ENCODE measurements at places on chromosomes 6 and 20.

GRCh38 chr6:15408008-15408407 is 162.1 kb downstream of the JARID2 start:
- DNase-seq, result no peak

DNA sequence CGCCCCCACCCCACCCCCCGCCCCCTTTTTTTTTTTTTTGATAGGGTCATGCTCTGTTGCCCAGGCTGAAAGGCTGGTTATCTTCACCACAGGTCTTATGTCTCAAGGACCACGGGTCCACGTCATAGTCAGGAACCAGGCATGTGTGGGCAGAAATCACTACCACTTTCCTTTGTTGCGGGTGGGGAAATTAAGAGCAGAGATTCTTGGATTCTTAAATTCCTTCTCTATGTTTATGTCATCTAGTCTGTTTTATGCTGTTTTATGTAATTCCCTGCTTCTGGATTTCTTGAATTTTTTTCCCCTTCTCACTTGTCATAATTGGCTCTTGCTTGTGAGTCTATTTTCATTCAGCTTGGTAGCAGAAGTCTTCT is 25.8 kb upstream of the PLCG1 start:
- no peak for DNase-seq

DNA sequence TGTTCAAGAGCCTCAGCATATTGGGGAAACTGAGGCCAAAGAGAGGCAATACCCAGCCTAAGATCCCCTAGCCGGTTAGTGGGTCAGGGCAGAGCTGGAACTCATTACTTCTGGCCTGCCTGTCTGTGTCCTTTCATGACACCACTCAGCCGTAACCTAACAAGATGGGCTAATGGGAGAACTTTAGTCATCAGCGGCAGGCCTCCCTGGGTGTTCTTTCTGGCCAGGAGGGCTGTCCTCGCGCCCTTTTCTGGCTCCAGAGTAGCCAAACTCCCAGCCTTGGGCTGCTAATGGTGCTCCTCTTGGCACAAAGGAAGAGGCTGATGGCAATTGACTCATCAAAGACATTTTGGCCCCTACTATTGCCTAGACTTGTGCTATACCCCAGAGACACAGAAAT is 76.6 kb downstream of the NCR2 start:
- DNase-seq, result no peak

GRCh38 chr20:3669710-3670367 is 6.6 kb upstream of the GFRA4 start:
- no peak for DNase-seq

DNA sequence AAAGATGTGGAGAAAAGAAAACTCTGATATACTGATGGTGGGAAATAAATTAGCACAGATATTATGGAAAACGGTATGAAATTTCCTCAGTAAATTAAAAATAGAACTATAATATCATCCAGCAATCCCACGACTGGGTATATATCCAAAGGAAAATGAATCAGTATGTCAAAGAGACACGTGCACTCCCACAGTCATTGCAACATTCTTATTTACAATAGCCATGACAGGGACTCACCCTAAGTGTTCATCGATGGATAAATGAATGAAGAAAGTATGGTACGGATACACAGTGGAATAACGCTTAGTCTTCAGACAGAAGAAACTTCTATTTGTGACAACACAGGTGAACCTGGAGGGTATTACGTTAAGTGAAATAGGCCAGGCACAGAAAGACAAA is 5.7 kb upstream of the ADTRP start:
- DNase-seq, result no peak

DNA sequence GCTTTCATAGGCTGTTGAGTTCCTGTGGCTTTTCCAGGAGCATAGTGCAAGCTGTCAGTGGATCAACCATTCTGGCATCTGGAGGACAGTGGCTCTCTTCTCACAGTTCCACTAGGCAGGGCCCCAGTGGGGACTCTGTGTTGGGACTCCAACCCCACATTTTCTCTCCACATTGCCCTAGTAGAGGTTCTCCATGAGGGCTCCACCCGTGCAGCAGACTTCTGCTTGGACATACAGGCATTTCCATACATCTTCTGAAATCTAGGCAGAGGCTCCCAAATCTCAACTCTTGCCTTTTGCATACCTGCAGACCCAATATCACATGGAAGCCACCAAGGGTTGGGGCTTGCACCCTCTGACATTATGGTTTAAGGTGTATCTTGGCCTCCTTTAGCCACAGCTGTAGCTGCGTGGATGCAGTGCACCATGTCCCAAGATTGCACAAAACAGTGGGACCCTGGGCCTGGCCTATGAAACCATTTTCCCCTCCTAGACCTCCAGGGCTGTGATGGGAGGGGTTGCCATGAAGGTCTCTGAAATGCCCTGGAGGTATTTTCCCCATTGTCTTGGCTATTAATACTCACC is 645.9 kb upstream of the CITED2 start:
- DNase-seq, result no peak

DNA sequence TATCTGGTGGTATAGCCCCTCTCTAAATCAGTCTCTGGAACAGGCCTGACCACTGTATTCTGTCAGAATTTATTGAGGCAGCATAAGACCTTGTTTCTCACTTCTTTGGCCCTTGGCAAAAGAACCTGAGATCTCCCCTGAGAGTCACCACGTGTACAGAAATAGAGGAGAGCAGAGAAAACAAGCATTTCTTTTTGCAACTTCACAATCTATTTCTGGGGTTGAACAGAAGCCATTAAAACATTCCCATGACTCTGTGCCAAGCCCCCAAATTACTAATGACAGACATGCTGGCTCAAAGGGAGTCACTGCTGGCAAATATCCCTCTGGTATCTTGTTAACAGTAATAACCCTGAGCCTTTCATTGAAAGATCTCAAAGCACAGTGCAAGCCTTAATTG is 395.3 kb downstream of the MAFB start:
- DNase-seq, result no peak

- DNase-seq, result no peak
Measured at GRCh38 chr6:115838763-115839401, 221.8 kb downstream of the FRK start.

DNA sequence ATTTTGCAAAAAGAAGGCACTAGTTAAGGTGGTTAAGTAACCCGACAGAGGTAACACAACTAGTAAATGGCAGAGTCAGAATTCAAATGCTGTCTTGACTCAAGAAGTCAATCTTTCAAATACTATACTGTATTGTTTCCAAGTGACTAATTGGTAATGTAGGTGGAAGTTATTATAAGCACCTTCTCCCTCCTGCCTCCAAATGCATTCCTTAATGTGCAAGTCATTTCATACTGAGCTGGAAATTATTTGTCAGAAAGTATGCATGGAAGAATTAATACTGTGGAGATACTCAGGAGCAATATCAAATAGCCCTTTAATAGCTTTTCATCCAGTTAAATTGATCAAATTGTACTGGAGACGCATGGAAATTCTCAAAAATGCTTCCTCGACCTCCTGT is 579.1 kb downstream of the DOK5 start:
- no peak for DNase-seq

DNA sequence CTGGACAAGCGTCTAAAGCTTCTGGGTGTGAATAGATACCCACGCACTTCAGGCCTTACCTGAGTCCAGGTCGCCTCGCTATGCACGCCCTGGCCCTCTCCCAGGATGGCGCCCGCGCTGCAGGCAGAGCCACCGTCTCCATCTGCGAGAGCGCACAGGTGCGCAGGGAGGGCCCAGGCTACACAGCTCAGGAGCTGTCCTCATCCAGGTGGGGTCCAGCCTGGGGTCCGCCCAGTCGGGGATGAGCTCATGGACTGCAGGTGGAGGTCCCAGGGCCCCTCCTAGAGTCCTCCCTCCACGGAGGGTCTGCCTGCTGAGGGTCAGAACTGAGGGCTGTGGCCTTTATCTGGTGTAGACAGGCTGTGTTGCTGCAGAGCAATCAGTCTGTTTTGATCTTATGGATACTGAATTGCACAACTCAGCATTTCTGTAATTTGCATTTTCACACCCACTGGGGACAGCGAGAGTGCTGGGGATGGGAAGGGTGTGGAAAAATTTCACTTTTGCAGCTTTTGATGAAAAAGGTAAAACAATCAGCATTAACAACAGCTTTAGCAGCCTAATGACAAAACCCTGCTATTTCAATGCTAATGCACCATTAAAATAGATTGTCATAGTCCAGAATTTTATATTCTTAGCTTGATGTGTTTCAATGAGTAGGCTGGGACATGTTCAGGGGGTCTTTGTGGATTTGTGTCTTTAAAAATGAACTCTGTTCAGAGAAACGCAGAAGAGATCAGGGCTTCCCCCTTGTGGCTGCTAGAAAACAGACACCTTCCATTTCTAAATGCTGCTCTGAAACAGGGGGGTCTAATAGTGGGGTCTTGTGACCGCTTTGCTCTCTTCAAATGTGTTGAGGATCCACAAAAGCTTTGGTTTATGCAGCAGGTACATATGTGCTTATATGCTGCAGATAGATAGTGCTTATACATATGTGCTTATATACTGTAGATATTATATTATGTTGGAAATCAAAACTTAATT is 77.8 kb upstream of the PHACTR3 start:
- no peak for DNase-seq
